Fibroblast of villous mesenchyme (primary cell): ENCODE measurements at places on chromosomes 2 and 18. TPM values are rescaled to one million over a fixed set of nuclear protein-coding genes. Genes with fewer than 3 reads are reported as not detected.
A peak's percentile ranks its signal among the peaks of the same experiment; 100 is the strongest.

Gene PLGLB2
- total RNA-seq, result 1.6 and 2.6 TPM in 2 replicates

Gene GCKR
- total RNA-seq, result 0.32 TPM in 1 of 2 replicates, not detected in the other

Gene CAPN14
- under 0.01 TPM in 2 replicates for total RNA-seq

GRCh38 chr2:16005816-16006536 is 65.6 kb downstream of the MYCN start:
- DNase-seq, result no peak

GRCh38 chr2:237092920-237093781 is 7.5 kb downstream of the COPS8 start:
- peak; percentile 90 for DNase-seq

GRCh38 chr2:26691161-26691560 is 1.4 kb upstream of the KCNK3 start:
- no peak for DNase-seq

GRCh38 chr18:52045946-52046675 is 293.9 kb upstream of the DCC start:
- no peak for DNase-seq

GRCh38 chr2:96195410-96196066 is 13.1 kb downstream of the STARD7 start:
- DNase-seq, result peak; percentile 84

Gene NOL4
- not detected in 2 replicates for total RNA-seq

- peak; percentile 88 for DNase-seq
Observed at GRCh38 chr2:8138923-8139667, 542.8 kb upstream of the ID2 start.

Gene PIKFYVE
- total RNA-seq, result 36.1 and 46.6 TPM in 2 replicates

Gene MAL
- total RNA-seq, result not detected in 2 replicates

DNA sequence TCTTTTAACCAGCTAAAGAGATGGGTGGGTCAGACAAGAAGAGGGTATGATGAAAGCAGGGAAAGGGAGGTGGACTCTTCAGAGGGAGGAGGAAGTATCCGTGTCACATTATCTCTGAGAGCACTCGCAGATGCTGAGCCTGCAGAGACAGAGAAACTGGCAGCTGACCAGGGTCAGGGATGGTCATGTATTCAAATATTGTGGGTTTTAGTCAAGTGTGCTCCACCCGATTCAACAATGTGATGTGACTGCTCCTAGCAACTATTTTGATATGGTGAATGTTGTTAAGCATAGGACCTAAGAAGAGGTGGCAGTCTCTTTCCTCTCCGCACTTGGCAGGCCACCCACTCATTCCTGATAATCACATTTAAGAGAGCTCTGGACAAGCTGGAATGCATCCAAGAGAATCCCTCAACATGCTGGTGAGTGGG is 1.3 kb upstream of the CLIP4 start:
- DNase-seq, result peak; percentile 91

Gene RNASEH1
- total RNA-seq, result 42.7 and 48.3 TPM in 2 replicates

DNA sequence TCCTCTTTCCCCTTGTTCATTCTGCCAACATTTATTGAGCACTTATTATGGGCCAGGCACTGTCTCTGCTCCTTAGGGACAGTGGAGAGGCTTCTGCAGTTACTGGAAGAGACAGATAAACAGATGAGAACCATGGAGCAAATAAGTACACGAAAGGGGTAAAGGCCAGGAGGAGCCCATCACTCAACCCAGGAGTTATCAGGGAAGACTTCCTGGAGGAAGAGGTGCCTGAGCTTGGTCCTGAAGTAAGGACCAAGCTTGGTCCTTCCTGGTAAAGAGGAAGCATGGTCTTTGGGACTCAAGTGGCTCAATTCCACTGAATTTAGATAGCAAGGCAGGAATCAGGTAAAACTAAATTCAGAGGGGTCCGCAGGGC is 1.7 kb downstream of the ACTG2 start:
- DNase-seq, result no peak

Gene ILKAP
- total RNA-seq, result 21.6 and 22.5 TPM in 2 replicates

GRCh38 chr2:78967294-78967693 is 58.2 kb upstream of the REG3G start:
- no peak for DNase-seq

GRCh38 chr2:232937278-232937906 is 67.3 kb downstream of the SNORC start:
- peak; percentile 82 for DNase-seq

Gene CDH19
- not detected in 2 replicates for total RNA-seq

Gene DSG1
- total RNA-seq, result not detected in 2 replicates

Gene AP1S3
- total RNA-seq, result 4.7 and 5.8 TPM in 2 replicates
